ENCODE measurements at places on chromosomes 5 and 9.
A peak's percentile ranks its signal among the peaks of the same experiment; 100 is the strongest.

DNA sequence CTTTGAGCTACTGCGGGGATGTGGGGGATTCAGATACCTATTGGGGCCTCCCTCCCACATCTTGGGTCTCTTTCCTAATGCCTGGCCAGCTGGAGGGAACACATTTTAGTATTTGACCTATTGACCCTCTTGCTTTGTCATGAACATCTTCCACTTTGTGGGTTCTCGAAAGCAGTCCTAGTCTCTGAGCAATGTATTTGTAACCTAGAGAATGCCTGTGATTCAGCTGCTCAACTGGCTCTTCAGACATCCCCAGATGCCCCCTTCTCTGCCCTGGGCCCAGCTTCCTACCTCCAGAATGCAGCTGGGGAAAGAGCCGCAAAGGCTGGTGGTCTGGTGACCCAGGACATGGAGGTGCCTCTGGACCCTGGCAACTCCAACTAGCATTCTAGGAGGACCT lies 32.2 kb downstream of the APTX start:
- no peak for DNase-seq

DNA sequence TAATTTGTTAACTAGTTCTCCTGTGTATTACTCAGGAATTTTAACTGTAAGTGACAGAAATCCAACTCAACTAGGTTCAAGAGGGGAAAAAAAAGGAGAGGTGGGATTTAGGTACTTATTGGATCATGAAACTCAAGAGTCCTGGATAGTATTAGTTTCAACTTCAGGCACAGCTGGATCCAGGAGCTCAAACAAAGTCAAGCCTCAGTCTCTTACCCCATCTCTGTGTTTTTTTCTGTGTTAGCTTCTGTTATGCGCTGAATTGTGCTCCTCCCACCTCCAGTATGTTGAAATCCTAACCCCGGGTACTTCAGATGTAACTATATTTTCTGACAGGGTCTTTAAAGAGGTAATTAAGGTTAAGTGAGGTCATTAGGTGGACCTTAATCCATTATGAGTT lies 53.5 kb downstream of the SMIM23 start:
- DNase-seq = no peak

GRCh38 chr9:4579001-4579400 lies 83.1 kb upstream of the PLPP6 start:
- DNase-seq = no peak

GRCh38 chr5:172564883-172565282 lies 76.2 kb upstream of the NEURL1B start:
- no peak for DNase-seq

DNA sequence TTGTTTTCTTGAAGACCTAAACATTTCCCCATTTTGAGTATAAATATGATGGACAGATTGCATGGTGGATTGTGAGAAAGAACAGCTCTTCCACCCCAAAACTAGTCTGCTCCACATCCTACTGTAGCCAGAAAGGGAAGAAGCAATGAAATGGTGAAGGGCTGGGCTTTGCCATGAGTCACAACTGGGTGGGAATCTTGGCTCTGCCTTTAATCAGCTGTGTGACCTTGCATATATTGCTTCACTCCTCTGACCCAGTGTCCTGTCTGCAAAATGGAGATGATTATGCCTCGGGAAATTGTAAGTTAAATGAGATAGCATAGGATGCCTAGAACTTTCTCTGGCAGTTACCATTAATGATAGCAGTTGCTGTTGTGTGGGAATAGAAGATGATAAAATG lies 101.9 kb downstream of the PDE8B start:
- no peak for DNase-seq

GRCh38 chr5:42767491-42768105 lies 11.0 kb downstream of the CCDC152 start:
- DNase-seq = no peak

- no peak for DNase-seq
Measured at GRCh38 chr5:167821151-167821550, 470.3 kb upstream of the WWC1 start.

GRCh38 chr9:111598733-111599091 lies 735 bp downstream of the PTGR1 start:
- DNase-seq = no peak

- no peak for DNase-seq
Measured at GRCh38 chr5:62093976-62094375, 212.0 kb upstream of the KIF2A start.

DNA sequence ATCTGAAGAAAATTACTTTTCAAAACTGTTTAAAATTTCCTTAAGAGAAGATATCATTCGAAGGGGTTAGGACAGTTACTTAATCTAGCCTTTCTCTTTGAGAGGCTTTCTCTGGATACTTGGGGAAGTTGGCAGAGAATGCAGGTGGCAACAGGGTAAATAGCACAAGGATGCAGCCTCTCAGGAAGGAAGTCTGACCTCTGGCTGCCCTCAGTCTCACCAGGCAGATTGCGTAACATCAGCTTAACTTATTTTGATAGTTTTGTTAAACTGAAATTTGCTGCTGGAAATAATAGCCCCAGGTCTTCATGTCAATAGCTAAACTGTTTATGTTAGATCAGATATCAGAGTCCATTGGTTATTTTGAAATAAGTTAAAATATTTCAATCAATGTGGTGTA lies 20.4 kb downstream of the CCDC192 start:
- no peak for DNase-seq

DNA sequence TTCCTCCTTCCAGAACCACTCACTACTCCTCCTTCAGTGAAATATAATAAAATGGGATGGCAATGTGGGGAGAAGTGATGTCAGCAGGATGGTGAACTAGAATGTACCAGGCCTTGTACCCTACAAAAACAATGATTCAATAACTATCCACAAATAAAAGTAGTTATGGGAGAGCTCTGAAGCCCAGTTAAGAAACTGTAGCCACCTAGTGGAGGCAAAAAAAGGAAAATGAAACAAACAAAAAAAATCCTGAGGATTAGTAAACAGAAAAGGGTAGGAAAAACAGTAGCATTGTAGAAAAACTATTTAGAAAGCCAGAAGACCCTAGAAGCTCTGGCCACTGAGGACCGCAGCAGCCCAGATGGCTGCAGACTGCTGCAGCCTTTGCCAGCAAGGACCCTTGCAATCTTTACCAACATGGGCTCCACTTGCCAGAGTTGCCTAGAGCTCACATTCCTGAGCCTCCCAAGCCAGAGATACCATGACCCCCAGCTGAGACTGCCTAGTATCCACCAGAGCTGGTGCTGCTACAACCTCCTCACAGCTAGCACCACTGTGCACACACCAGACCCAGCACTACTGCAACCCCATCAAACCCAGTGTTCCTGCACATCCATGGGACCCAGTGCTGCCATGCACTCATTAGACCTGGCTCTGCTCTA lies 259.7 kb upstream of the MSX2 start:
- DNase-seq = no peak

DNA sequence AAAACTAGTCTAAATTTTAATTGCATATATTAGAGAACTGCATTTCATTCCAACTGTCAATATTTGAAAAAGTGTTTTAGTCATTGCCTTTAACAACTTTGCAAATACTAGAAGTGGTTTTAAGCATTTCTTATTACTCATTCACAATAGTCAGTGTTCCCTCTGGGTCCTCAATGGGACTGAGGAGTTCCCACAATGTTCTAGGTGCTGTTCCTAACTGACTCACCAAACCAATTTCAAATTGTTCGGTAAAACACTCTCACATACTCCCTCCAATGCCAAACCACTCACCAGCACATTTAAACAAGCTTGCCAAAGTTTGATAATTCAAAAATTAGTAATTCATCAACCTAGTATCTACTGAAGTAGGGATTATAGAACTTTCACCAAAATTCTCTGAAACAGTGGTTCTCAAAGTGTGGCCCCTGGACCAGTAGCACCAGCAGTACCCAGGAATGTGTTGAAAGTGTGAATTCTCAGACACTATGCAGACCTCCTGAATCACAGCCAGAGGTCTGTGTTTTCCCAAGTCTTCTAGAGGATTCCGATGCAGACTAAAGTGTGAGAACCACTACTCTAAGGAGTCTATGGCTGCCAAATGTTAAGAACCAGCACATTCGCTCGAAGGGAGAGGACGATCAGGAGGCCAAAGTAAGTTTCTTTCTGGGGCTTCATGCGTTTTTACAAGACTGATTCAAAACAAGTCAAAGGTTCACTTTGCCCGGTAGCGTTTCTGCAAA lies 72.8 kb downstream of the APBA1 start:
- DNase-seq = no peak

GRCh38 chr5:43303242-43303641 lies 10.0 kb downstream of the HMGCS1 start:
- DNase-seq = no peak

- DNase-seq = no peak
Measured at GRCh38 chr5:139196296-139196956, 1.7 kb downstream of the SIL1 start.

GRCh38 chr5:31291323-31291854 lies 97.9 kb downstream of the CDH6 start:
- DNase-seq = no peak

DNA sequence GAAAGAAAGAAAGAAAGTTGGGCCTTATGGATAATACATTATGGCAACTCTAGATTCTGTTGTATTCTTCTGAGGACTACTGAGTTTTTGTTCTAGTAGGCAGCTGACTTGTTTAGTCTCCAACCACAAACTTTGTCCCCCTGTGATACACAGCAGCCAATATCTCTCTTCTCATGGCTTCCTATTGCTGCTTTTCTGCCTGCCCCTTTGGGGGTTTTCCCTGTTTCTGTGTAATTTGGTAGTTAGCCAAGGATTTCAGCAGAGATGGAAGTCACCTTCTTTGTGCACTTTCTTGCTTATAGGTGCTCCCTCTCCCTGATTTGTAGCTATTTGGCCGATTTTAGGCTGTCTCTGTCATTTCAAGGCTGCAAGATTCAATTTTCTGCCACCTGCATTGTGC lies 109.6 kb downstream of the FGF1 start:
- DNase-seq = no peak

- no peak for DNase-seq
Measured at GRCh38 chr5:137609127-137609526, 110.0 kb upstream of the SPOCK1 start.

DNA sequence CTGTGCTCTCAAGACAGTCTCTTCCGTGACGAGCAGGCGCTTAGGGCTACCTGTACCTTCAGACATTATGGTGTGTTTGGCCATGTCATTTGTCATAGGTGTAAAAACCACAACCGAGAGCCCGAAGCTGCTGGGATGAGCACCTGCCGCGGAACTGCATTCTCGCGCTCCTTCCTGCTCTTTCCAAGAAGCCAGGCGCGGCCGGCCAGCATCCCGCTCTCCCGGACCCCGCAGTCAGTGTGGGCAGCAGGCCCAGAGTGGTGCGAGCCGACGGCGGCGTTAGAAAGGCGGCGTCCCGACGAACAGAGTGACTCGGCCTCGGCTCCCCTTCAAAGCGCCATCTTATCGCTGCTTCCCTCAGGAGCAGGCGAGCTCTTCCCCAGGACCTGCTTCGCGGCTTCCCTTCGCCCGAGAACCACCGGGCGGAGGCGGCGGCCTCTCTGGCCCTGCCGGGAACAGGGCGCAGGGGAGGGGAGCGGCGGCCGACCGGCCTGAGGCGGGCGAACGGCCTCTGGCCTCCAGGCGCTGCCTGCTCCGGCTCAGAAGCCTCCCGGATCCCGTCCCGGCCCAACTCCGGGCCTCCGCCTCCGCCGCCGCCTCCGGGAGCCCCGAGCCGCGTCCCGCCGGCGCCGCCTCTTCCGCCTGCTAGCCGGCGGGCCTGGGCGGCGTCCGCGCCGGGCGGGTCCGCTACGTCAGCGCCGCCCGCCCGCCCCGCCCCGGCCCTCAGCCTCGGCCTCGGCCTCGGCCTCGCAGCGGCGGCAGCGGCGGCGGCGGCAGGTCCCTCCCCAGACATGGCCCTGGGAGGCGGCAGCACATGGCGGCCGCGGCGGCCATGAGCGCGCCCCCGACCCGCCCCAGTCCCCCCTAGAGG lies at the start of gene FAM120A:
Gene FAM120A, plus strand, starts transcription at position 741 of the 871 bp plus-strand sequence. CDS start 231 bp downstream, outside the sequence.
- peak; percentile 57 for DNase-seq

GRCh38 chr5:18098691-18099090 lies 464.4 kb downstream of the TAF11L14 start:
- DNase-seq = no peak

GRCh38 chr5:142881076-142881783 lies 111.1 kb downstream of the ARHGAP26 start:
- DNase-seq = no peak

- no peak for DNase-seq
Measured at GRCh38 chr9:122217640-122218039, 11.1 kb downstream of the LHX6 start.

DNA sequence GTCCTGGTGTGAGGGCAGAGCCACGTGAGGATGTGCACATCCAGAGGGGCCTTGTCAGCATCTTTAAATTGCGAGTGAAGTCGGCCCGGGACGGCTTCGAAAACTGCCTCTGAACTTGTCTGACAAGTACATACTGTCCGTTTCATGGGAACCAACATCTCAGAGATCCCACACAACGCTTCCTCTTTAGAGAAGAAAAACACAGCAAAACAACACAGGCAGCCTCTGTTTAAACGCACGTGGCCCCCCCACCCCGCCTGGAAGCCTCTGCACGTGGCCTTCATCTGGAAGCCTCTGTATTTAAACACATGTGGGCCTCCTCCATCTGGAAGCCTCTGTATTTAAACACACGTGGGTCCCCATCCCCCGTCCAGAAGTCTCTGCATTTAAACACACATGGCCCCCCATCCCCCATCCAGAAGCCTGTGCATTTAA lies 29.2 kb downstream of the CEP72 start:
- no peak for DNase-seq

- DNase-seq = no peak
Measured at GRCh38 chr9:125527471-125528002, 179.5 kb downstream of the MAPKAP1 start.

- no peak for DNase-seq
Measured at GRCh38 chr9:134699343-134699740, 57.7 kb downstream of the COL5A1 start.

- DNase-seq = no peak
Measured at GRCh38 chr5:117947836-117948235, 1040.5 kb downstream of the DTWD2 start.

- DNase-seq = no peak
Measured at GRCh38 chr5:122201365-122201764, 72.0 kb downstream of the ZNF474 start.

GRCh38 chr9:96462541-96462940 lies 12.6 kb downstream of the HABP4 start:
- no peak for DNase-seq

DNA sequence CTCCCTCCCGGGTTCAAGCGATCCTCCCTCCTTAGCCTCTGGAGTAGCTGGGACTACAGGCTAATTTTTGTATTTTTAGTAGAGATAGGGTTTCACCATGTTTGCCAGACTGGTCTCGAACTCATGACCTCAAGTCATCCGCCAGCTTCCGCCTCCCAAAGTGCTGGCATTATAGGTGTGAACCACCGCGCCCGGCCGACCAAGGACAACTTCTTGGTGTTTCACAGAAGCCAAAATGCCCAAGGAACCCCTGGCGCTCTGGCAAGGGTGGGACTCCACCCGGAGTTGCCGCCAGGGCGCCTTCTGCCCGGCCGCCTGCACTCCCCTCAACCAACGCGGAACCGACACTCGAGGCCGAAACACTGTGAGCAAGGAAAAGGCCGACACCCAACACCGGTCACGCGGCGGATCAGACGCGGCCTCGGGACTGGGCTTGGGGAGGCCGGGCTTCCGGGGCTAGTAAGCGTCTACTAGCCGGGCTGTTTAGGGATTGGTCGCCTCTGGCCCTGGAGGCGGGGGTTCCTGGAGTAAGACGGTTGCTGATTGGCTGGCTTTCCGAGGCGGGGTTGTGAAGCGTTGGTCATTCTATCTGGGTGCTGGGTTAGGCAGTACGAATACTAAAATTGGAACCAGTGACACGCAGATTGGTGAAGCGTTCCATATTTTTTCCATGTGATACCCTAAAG lies 7.7 kb upstream of the CFAP157 start:
- DNase-seq = peak; percentile 75

GRCh38 chr5:36657563-36657995 lies 51.2 kb downstream of the SLC1A3 start:
- no peak for DNase-seq

GRCh38 chr5:10607023-10607665 lies 43.3 kb downstream of the ANKRD33B start:
- no peak for DNase-seq

Measured in stimulated activated CD4-positive, alpha-beta T cell treated with anti-CD3 and anti-CD28 coated beads, Interleukin-12 subunit alpha, Interleukin-12 subunit beta, amount 100 ng/mL, for 24 hours (primary cell).